GM04504 (cell line): ENCODE measurements at places on chromosomes 7 and 10.

GRCh38 chr10:8722835-8723234 is 668.3 kb downstream of the GATA3 start:
- no peak for DNase-seq

DNA sequence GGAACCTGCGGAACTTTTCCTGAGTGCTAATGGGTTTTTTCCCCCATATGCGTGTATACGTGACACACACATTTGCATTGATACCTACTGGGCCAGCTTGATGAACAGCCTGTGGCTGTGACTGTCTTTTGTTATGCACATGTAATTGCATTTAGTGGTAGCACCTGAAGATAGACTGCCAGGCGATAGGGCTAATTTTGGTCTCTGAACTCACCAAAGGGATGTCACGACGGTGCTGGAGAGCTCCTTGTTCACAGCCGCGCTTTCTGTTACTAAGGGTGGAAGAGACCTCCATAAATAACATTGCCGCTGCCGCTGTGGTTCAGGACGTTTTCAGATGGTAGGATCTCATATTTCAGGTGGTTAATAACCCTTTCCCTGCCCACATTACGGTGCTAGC is 133.2 kb downstream of the CAMK1D start:
- DNase-seq: no peak

DNA sequence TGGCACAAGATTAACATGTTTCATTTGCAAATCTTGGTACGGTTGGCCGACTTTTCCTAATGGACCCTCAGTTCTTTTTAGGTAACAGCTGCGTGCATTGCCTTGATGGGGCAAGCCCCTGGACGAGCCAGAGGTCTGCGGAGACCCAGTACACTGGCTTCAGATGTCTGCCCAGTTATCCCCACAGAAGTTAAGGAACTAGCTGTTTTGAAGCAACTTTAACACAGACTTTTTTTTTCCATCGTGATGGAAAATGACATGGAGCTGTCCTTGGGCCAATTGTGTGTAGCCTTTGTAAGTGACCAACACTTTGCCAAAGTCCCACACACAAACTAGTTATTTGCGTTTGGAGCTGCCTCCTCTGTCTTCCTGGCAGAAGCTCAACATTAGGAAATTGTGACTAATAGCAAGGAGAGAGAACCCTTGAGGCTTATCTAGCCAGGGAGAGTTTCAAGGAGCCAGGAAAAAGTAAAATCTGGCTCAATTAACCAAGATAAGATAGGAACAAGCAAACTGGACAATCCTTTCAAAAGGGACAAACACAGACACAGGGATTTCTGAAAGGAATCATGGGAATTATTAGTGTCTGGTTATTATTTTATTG is 99.6 kb upstream of the BMPER start:
- DNase-seq: peak; percentile 39

DNA sequence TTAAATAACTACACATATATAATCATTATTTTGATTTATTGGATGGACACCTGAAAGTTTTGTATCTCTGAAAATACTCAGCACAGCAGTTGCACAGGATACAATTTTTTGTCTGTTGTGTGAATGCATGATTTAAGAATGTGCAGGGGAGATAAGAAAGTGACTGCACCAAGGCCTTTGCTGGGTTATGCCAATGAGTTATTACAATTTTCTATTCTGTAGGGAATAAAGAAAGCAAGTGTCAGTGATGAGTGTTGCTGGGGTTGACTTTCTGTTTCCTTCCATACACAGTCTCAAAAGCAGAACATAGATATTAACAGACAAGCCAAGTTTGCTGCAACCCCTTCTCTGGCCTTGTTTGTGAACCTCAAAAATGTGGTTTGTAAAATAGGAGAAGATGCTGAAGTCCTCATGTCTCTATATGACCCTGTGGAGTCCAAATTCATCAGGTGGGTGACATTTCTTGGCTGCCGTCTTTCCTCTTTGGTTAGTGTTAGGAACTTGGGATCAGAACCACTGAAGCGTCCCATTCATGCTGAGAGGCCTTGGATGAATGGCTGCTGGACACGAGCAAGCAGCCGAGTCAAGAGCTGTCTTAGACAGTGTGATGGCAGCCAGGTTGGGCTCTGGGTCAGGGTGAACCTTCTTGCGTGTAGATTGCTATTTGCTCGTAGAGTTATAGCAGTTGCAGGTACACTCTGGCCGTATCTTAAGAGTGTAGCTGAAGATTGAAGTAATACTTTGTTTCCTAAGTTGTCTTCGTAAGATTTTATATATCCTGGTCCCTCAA is 92.8 kb downstream of the DOCK1 start:
- no peak for DNase-seq

- no peak for DNase-seq
Measured at GRCh38 chr10:64173826-64174225, 652.6 kb downstream of the REEP3 start.

GRCh38 chr10:74586088-74586585 is 240.3 kb upstream of the KAT6B start:
- DNase-seq: no peak
